Stimulated activated CD8-positive, alpha-beta memory T cell treated with anti-CD3 and anti-CD28 coated beads, Interleukin-7, amount 100 ng/mL, for 1 hour (primary cell): ENCODE measurements at places on chromosomes 6 and 20.

- DNase-seq: no peak
Observed at GRCh38 chr6:134132494-134133141, 80.2 kb upstream of the SLC2A12 start.

GRCh38 chr6:797479-798077 lies 104.6 kb upstream of the EXOC2 start:
- DNase-seq: peak; percentile 3

GRCh38 chr6:3882431-3882830 lies 33.3 kb downstream of the FAM50B start:
- no peak for DNase-seq

- DNase-seq: no peak
Observed at GRCh38 chr20:19676202-19676601, 81.9 kb upstream of the RIN2 start.

DNA sequence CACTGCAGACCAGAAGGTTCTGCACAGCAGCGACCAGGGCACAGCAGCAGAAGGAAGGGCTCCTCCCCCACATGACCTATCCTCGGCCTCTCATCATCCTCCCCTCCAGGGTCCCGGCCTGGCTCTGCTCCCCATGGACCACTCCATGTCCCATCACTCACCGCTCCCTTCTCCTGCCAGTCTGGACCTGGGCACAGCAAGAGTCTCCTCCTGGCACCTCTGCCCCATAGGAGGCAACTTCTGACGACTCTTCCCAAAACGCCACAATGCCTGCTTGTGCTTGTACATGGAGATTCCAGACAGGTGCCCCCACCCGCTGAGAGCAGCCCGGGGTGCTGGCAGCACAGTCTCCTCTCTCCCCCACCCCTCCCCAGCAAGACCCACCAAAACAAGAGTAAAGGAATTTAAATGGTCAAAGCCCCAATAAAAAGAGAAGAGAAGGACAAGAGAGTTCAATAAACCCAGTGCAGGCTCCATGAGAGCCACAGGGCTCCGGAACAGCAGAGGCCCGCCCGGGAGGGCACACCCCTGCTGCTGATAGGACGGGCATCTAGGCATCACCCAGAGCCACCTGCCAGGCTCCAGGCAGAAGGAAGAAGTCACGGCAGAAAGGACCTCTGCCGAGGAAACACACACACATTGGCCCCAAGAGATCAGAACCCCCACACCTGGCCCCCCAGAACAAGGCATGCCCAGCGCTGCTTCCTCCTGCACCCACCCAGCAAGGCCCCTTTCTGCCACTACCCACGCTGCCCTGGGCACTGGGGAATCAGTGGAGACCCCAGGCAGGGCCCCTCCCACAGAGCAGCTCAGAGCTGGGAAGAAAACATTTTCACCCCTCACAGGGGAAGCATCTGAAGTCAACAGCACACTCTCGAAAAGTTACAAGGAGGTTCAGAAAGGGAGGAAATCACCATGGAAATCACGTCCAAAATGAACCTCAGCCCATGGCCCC lies 15.2 kb downstream of the TAF4 start:
- no peak for DNase-seq

DNA sequence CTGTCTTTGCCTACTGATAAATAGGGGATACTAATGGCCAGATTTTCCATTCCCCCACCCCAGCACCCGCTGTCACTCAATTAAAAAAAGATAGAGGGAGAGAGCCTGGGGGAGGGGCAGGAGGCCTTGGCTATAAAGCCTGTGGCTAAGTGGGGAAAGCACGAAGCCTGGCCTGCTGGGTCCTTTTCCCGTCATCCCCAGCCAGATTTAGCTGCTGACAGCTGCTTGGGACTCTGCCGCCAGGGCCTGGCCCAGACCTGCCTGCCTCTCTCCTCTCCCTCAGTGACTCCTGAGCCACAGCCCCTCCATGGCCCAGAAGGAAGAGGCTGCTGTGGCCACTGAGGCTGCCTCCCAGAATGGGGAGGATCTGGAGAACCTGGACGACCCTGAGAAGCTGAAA lies at the start of gene APOBEC2:
TSS of gene APOBEC2 (plus strand) at position 162 of the 400 bp plus-strand sequence. CDS start at position 308, 146 bp downstream.
- DNase-seq: no peak
